ENCODE measurements at places on chromosomes 3 and 15.

DNA sequence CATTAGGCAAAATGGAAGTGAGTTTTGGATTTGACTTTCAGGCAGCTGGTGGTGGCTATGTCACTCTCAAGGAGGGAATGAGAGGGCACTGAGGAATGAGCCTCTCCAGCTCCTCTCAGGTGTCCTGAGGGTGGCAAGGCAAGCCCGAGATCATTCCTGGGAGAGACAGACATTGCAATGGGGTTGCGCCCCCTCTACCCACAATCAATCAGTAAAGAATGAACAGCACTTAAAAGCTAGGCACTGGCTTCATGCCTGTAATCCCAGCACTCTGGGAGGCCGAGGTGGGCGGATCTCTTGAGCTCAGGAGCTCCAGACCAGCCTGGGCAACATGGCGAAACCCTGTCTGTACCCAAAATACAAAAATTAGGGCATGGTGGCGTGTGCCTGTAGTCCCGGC is 14.1 kb upstream of the SHF start:
- no peak for DNase-seq

GRCh38 chr3:172647080-172647479 is 63.8 kb downstream of the NCEH1 start:
- DNase-seq = no peak

DNA sequence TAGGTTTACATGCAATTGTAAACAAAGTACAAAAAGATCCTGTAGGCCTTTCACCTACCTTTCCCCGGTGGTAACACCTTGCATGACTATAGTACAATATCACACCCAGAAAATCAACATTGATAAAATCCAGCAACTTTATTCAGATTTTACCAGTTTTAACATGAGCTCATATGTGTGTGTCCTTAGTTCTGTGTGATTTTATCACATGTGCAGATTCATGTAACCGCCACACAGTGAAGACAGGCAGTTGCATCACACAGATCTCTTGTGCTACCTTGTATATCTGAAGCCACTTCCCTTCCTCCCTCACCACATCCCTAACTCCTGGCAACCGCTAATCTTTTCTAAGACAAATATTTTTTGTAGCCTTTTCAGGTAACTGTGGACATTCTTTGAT is 183.5 kb upstream of the C2CD4B start:
- DNase-seq = no peak

DNA sequence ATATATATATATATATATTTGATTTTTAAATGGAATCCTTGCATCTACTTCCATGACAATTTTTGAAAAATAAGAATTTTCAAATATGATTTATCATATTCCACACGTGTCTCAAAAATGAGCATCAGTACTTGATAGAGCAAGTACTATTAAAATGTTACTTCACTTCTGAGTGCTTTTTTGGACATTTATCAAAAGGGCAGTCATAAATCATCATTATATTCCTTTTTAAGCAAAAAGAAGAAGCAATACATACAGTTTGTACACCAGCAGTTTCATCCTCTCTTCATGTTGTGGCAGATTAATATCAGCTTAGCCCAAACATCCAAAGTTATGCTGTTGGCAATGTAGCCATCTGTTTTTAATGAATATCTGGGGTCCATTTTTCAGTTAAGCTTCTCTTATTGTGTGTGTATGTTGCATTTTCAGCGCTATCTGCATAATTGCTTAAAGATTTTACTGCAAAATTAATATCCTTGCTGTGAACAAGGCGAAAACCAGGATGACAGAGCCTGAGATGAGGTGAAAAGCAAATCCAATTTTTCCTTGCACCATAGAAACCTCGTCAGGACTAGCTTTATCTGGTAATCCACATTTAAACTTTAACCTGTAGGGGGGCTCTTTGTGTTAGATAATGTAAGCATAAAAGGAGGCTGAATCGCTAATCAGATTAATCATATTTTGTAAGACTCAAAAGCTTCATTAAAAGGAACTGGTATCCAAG is 604.9 kb upstream of the AGTR1 start:
- no peak for DNase-seq

- no peak for DNase-seq
Measured at GRCh38 chr15:44573386-44573785, 36.4 kb downstream of the EIF3J start.

GRCh38 chr3:38556640-38557358 is 60.7 kb downstream of the EXOG start:
- DNase-seq = no peak

DNA sequence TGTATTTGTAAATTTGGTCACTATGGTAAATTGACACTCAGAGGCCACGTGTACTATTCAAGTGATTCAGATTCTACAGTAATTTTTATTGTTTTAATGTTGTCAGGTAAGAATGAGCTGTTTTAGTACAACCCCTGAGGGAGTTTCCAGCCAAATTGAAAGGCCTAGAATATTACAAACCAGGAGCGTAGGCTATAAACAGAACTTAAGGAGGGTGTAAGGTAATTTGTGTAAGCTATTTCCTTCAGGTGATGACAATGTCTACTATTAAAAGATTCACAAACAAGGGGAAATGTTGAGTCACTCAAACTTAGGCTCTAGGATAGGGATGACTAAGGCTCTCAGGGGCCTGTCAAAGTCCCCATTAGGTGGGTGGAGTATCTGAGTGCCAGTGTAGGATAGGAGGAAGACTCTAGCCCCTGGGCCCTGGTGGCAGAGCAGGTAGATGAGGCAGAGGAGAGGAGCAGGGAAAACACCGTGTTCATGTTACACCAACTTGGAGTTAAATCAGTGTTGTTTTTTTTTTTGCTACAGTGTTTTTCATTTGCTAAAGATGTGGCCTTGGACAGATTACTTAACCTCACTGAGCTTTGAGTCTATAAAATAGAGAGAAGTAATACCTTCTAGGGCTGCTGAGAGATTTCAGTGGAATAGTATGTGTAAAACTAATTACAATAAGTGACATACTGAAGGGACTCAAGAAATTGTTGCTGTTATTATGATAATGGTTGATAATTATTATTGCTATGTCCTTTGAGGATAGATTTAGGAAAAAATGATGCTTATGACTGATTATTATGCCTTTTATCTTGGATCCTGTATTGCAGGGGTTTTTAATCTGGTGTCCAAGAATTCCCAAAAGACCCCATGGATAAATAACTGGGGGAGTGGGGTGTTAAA is 10.3 kb downstream of the TM4SF1 start:
- DNase-seq = no peak

- no peak for DNase-seq
Measured at GRCh38 chr3:52005571-52005986, 9.9 kb upstream of the RPL29 start.

Measured in activated CD4-positive, alpha-beta T cell treated with anti-CD3 and anti-CD28 coated beads, Interleukin-2, amount 50 U/mL, for 4 hours (primary cell).